ENCODE measurements at places on chromosomes 5 and 9. TPM values are rescaled to one million over a fixed set of nuclear protein-coding genes. Genes with fewer than 3 reads are reported as not detected.

Gene NUTM2F
- not detected for polyA plus RNA-seq

DNA sequence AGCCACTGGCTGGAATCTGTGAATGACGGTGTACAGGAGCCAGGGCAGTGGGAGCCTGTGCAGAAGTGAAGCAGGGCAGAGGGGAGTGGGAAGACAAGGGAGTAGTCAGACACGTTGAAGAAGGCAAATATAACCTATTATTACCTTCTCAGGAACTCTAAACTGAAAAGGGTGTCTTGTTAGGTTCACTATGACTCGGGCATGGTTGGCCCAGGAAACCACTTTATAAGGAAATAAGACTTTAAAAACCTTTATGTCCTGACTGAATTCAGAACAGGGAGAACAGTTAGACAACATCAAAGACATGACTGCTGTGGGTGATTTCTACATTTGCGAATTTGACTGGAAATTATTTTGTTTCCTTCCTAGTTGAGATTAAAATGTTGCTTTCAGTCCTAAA is 107.5 kb downstream of the ACER2 start:
- no peak for DNase-seq

DNA sequence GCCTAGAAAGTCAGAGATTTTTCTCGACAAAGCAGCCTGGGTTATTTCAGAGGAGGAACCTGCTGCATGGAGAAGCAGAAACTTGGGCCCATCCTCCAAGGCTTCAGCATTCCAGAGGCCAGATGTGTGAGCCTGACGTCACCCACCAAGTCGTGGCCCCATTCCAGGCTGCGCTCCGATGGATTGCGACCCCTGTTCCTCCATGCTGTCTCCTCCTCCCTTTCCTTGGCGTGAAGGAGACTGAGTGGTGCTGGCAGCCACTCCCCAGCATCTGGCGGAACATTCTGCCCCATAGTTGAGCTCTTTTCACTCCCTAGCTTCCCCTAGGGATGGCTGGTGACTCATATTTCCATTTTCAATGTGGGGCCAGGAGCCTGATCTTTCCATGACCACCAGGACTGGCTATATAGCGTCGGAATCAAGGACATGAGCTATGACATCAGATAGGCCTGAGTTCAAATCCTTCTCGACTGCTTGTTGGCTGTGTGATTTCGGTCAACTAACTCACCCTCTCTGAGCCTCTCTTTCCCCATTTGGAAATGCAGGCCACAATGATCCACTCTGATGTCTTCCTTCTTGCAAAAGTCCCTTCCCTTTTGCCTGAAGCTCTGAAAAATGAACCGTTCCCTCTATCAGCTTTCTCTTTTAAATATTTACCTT is 24.5 kb upstream of the DUSP1 start:
- DNase-seq = peak; percentile 78

Gene FCN2
- polyA plus RNA-seq = 0.52 TPM

GRCh38 chr5:16854351-16854750 is 81.7 kb downstream of the MYO10 start:
- no peak for DNase-seq

- DNase-seq = no peak
These were observed 1474.3 kb upstream of the CDH6 start for GRCh38 chr5:29719171-29719570.

Gene CWC27
- polyA plus RNA-seq = 45.9 TPM

DNA sequence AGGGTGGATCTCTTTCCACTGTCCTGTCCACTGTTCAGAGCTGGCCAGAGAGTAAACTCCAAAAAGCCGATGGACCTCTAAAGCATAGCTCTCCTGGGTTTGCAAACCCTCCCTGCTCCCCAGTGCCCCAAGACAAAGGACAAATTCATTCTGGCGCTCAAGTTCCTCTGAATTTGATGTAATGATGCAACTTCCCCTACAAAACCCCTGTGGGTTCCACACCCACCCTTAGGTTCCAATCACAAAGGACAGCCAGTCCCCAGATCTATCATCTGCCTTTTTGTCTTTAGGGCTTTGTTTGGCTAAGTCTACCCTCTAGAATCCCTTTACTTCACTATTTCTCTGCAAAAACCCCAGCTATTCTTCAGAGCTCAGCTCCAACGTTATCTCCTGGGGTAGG is 57.4 kb upstream of the SLC25A51 start:
- no peak for DNase-seq

GRCh38 chr5:129125819-129126218 is 31.3 kb downstream of the ISOC1 start:
- no peak for DNase-seq

DNA sequence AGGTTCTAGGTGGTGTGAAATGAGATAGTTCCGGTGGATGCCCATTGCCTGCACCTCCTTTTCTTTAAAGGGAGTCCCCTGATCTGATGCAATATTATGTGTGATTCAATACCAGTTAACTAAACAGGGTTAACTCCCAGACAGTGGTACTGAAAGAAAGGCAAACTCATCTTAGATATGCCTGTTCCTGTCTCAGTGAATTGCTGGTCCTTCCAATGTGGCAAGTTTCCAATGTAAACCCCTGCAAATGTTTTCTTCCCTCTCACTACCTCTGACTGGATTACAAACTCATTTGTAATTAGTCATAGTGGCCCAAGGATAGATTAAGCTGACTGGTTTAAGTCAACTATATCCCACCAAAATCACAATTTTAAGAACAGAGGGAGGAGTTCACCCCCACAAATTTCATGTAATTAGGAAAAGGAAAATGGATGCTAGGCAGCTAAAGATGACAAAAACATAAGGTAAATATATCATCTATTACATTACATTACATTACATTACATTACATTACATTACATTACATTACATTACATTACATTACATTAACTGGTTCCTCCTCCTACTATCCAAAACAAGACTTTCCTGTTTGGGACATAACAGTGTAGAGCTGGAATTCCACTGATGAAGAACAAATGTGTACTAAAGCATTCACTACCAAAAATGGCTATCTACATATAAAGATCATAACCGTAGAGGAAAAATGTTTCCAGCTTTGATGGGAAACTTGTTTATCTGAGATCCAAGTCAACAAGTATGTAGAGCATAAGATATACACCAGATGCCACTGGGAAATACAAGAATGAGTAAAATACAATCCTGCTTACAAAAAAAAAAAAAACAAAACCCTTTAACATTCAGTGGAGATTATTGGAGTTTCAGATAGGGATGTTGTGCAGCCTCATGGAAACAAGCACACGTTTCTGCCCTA is 121.5 kb upstream of the SNX2 start:
- no peak for DNase-seq

GRCh38 chr5:170473642-170474041 is 30.2 kb upstream of the KCNIP1 start:
- DNase-seq = no peak

Gene BRINP1
- polyA plus RNA-seq = 7.0 TPM

Gene IL31RA
- polyA plus RNA-seq = 0.11 TPM

Gene CATSPER3
- polyA plus RNA-seq = 0.98 TPM

DNA sequence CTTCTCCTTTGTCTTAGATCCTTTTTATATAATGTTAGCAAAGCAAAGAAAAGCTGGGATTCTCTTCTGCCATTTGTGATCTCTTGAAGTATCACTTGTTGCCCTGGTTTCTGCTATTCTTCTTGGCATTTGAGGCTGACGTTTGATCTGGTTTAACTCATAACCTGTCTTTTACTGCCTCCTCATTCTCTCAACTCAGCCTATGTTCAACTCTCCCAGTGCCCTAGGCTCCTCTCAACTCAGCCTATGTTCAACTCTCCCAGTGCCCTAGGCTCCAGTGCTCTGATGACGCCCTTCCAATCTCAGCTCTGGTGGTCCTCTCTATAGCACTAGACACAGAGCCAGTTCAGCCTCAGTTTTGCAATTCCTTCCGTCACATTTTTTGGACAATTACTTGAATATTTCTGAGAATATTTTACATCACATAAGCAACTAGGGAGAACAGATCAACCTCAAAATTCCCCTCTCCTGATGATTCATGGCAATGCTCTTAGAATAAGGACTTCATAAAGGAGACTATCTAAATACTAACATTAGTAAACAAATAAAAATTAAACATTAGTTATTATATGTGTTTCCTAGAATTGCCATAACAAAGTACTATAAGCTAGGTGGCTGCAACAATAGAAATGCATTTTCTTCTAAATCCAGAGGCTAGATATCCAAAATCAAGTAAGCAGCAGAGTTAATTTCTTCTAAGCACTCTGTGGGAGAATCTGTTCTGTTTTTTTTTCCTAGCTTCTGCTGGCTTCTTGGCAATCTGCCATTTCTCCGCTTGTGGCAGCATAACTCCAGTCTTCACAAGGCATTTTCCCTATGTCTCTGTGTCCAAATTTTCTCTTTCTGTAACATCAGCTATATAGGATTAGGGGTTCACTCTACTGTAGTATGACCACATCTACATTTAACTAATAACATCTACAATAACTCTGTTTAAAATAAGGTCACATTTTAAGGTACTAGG is 662.1 kb upstream of the FTMT start:
- DNase-seq = no peak

DNA sequence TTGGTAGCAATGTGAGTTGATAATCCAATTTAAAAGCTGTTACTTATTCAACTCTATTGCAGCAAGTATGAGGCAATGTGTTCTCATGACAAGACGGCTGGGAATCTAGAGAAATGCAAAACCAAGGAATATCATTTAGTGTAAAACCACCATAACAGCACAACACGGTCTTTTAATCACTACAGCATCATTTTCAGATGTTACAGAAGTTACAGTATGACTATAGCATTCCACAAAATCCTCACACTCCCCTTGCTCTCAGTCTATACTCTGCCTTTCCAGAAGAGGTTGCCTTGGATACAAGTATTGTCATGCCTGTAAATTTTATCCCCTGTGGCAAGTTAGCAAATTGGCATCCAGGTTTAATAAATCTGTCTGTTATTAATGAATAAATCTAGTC is 28.6 kb upstream of the TAS2R1 start:
- DNase-seq = no peak

GRCh38 chr9:136022731-136023409 is 61.7 kb upstream of the UBAC1 start:
- no peak for DNase-seq

Gene LVRN
- polyA plus RNA-seq = 0.71 TPM

GRCh38 chr5:40823459-40823858 is 11.6 kb downstream of the RPL37 start:
- DNase-seq = no peak

Gene REEP2
- polyA plus RNA-seq = 10.9 TPM

- no peak for DNase-seq
These were observed 1892.1 kb downstream of the MAT2B start for GRCh38 chr5:165397516-165397915.

DNA sequence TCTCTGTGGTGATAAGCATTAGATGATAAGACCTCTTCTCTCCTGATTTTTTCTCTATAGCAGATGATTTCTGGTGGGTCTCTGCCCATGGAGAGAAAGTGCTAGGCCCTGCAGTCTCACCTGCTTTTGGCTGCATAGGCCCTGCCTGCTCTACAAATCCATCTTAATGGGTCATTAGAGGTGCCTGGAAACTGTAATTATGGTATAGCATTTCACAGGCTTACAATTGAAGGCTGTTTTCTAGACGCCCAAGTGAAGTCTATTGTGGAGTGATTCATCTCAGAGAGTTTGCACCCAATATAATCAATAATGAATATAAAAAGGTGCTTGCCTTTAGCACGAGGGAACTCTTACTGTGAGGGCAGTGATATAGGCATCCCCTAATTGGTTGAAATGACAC is 33.8 kb downstream of the NEUROG1 start:
- DNase-seq = no peak

DNA sequence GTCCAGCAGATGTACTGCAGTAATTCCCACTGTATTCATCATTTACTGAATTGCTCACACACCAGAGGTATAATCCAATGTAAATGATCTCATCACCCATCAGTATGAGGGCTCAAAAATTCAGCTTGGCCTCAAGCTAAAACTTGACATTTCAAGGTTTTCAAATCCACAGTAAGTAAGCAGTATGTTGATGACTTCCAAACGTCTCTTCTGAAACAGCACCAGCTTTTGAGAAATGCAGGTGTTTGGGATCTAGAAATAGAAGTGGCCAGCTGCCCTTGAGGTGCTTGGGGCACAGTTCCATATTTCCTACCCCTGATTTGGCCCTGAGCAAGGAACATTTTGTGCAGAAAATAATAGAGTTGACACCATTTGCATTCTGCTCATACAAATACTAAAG is 388.0 kb upstream of the TUSC1 start:
- DNase-seq = no peak
